Colonic mucosa (tissue), 4 donors: ENCODE measurements at places on chromosomes 7 and 10. TPM values are rescaled to one million over a fixed set of nuclear protein-coding genes. Genes with fewer than 3 reads are reported as not detected.

DNA sequence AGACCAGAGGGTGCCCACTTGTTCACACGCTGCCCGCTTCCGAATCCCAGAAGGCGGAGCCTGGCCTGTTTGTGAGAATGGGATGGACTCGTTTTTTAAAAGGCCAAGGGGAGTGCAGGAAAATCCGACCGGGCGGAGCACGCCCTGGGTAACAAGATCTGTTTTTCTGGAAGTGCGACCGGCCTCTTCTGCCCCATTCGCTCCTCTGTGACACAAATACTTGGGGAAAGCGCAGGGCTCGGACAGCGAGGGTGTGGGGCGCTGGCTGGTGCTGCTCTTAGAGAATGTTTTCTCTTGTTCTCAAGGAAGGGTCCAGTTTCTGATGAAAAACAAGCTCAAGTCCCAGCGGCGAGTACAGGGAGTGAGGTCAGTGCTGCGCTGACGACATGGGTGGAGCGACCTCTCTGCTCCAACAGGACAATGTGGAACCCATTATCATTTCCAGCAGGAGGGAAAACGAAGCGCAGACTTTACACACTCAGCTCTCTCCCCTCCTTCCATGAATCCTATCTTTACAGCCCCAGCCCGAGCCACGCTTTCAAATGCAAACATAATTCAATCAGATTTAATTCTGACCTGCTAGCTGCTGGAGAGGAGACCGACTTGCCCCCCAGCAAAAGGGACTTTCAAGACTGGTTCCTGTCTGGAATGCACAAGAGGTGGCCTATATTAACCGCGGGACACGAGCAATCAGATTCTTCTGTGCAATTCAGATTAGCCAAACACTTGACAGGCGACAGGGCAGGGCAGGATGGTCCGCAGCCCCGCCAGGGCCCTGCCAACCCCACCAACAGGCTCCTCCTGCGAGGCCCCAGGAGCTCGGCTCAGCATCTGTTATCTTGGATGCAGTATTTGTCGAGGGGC is 1.1 kb downstream of the RADIL start:
- DNase-seq: peak; percentile 30

DNA sequence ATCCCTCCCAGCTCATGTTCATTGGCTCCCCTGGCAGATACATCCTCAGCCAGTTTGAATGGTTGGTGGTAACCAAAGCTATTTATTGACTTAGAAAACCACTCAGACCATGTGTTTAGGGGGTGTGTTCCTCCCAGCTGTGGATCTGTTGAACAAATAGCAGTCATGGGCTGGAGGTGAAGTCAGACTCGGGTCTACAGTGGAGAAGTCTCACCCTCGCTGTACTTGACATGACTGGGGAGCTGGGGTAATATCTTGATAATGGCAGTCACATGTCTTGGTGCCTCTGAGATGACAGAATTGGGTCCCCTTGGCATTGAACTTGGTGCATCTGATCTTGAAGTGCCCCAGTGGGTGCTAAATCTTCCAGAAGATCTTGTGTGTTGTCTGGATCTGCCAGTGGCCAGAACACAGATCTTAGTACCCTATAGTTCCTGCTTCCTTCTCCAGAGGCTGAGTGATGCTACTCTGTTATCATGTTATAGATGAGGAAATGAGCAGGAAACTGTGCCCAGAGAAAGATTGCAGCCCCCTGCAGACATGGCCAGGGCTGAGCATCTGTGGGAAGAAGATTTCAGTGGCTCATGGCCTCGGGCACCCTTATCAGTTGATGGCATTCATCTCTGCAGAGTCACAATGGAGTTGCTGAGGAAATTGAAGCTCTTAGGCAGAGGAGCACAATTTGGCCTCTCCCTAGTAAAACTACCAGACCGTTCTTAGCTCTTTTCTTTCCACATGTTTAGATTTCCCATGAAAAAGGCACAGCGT is 50.4 kb downstream of the ADRA2A start:
- DNase-seq: no peak

- no peak for DNase-seq
Measured at GRCh38 chr7:7707806-7708205, 10.6 kb downstream of the RPA3 start.

RTKN2 gene
- 3.2 TPM for total RNA-seq

- no peak for DNase-seq
Measured at GRCh38 chr10:72239409-72239808, 23.3 kb upstream of the ASCC1 start.

GRCh38 chr10:88974446-88975376 is 15.9 kb upstream of the FAS start:
- DNase-seq: no peak

GRCh38 chr7:116711790-116712189 is 39.8 kb downstream of the MET start:
- no peak for DNase-seq

PLAU gene
- 4.0 TPM for total RNA-seq

SEMA3E gene
- total RNA-seq: 1.2 TPM

STOX1 gene
- total RNA-seq: 3.2 TPM

PLAC9 gene
- total RNA-seq: 3.9 TPM

DNA sequence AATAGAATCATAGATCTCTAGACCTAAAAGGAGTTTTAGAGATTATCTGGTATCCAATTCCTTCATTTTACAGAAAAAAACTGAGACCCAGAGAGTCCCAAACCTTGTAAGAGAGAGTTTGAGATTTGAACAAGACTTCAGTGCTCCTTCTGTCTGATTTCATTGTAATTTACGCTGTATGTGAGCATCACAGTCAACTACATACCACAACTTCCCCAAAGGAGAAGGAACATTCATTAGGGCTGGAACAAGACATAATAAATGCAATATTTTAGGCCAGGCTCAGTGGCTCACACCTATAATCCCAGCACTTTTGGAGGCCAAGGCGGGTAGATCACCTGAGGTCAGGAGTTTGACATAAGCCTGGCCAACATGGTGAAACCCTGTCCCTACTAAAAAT is 17.3 kb upstream of the PRKAR2B start:
- no peak for DNase-seq

VENTX gene
- 0.15 TPM for total RNA-seq

- DNase-seq: no peak
Measured at GRCh38 chr10:103795634-103796270, 59.6 kb downstream of the SH3PXD2A start.

DNA sequence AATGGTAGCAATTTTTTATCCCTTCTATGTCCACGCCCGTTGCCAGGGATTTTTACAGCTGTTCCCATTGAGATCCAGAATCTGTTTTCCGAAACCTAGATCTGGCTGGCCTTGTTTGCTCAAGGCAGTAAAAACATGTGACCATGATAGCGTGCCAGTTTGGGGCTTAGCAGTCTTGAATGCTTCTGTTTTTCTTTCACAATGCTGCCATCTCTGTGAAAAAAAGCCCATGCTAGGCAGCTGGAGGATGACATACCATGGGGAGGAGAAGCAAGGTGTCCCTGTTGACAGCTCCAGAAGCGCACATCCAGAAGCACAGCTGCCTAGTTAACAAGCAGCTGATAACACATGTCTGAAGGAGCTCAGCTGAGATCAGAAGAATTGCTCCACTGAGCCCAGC is 2.2 kb upstream of the ZNF92 start:
- DNase-seq: peak; percentile 31

DNA sequence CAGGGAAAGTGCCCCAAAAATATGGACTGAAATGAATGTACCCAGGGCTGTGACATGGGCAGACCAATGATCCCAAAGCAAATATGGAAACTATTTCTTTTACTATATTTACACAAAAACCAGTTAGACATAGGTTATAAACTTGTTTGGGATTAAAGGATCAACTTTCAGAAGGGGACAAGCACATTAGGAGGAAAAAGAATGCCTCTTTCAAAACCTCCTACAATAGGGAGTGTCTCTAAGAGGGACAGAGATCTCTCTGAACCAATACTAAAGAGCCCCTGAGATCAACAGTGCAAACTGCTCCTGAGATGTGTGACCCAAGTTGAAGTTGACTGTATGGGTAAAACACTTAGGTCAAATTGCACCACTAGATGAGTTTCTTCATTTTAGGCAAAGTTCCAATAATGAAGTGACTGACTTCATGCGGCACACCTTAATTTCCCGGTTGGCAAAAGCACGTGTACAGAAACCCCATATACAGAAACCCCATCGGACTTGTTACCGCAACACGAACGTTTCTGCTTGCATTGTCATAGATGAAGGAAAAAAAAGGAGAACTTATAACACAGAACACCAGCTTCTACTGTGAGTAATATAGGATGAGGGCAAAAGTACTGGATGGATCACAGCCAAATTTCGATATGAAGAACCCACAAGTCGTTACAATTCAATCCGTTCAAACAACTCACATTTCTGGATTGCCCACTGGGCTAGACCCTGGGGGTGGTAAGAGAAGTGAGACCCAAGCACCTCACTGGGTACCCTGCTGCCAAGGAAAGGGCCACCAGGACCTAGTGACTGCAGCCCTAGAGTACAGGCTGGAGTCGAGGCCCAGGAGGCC is 4.3 kb downstream of the SVIL start:
- peak; percentile 45 for DNase-seq

GRCh38 chr7:1237704-1238255 is 5.1 kb downstream of the UNCX start:
- no peak for DNase-seq

- DNase-seq: no peak
Measured at GRCh38 chr10:3622845-3623621, 162.0 kb downstream of the KLF6 start.

GRCh38 chr10:12214763-12215218 is 18.8 kb downstream of the CDC123 start:
- peak; percentile 60 for DNase-seq

DNA sequence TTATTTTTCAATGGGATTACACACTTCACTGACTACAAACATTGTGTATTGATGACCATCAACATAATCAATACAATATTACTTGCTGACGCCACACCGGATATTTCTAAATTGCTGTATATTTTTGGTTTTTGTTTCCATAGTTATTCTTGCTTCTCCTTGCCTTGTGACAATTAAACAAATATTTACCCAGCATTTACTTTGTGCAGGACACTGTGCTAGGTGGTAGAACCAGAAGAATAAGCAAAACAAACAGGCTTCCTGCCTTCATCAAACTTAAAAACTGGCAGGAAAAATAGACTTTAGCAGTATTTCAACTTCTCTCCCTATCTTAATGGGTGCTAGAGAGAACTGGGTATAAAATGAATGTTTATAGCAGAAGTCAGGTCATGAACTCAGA is 50.6 kb downstream of the ZNF277 start:
- DNase-seq: no peak

DNA sequence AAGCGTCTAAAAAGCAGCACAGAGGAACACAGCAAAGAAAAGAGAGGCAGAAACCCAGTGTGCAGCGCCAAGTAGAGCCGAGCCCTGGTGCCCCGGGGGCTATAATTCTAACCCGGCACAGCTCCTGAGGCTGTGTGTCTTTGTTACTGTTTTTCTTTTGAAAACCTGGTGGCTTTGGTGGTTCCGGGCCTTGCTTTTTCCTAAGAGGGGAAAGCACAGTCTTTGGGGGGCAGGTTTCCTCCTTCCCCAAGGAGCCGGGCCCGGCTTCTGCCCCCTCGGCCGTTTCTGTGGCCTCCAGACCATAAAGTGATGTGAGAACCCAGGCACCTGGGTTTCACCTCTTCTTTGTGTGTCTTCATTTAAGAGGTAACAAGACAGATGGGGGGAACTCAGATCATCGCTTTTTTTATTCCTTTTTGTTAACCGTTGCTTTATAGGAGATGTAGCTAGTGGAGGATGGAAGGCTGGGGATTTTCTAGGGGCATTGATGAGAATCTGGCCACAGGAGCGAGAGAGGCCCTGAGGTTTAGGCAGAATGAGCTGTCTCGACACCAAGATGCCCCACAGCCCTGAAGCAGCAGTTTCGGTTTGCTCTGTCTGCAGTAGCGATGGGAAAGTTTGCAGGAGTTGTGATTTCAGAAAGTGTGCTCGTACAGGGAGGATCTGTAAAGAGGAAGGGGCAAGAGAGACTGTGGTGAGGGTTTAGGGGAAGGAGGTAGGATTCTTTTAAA is 367.8 kb upstream of the GALNT17 start:
- no peak for DNase-seq

DNA sequence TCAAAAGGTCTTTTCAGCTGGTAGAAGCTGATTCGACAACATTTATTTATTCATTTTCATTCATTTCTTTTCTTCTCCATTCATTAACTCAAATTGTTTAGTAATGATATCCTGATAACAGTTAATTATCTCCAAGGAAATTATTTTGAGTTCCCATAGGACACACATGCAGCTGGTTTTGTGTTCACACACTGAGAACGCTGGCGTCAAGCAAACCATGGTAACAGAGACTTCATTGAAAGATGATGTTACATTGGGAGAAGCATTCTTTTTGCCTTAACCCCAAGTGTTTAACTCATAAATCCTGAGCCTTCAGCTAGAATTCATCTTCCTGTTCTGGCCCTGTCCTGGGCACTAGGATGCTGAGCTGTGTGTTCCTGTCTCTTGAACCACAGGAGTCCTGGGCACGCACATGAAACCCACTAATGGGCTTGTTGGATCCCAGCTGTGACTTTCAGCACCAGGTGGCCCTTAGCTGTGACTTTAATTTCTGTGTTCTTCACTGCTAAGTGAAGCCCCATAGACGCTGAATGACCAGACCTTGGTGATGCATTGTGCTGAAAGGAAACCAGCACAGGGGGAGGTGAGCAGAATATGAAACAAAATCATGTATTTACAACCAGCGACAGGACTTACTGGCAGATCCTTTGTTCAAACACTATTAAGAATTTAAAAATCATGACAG is 121.5 kb upstream of the PRSS58 start:
- DNase-seq: no peak

NEBL gene
- 14.1 TPM for total RNA-seq

COL28A1 gene
- 3.5 TPM for total RNA-seq

H2BK1 gene
- total RNA-seq: not detected

NUTM2A gene
- 1.6 TPM for total RNA-seq

- DNase-seq: peak; percentile 83
Measured at GRCh38 chr10:70232155-70232858, 922 bp downstream of the PPA1 start.
